ENCODE measurements at places on chromosomes 7 and 10.

GRCh38 chr7:98685541-98685940, 68.5 kb downstream of the NPTX2 start:
- DNase-seq = no peak

DNA sequence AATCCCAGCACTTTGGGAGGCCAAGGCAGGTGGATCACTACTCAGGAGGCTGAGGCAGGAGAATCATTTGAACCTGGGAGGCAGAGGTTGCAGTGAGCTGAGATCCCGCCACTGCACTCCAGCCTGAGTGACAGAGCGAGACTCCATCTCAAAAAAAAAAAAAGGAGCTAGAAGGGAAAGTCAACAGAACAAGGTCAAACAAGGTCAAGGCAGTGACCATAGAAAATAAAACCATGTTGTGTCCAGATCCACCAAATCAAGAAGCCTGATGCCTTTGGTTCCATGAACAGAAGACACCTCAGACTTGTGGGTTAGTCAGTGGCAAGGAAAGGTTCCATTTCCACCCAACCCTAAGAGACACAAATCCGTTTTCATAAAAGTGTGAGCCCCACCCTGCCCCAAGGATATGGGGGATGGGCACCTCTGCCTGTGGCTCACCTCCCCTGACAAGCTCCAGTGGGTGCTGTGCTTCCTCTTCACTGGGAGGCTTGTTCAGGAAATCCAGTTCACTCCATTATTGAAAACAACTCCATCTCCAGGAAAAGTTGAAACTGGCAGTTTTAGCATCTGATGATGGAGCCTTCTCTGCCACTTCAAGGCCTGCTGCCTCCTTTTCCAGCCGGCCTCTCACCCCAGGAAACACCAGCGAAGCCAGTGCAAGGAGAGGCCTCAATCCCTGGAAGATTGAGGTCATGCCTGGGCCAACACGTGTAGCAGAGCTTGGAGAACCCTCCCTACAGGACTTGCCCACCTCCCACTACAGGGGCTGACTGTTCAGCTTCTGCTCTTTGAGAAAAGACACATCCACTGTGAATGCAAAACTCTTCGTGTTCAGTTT, 152.9 kb downstream of the NRF1 start:
- no peak for DNase-seq

- no peak for DNase-seq
Observed at GRCh38 chr7:129774359-129774758, 162.8 kb downstream of the NRF1 start.

- no peak for DNase-seq
Observed at GRCh38 chr7:50246551-50246950, 58.0 kb upstream of the IKZF1 start.

- no peak for DNase-seq
Observed at GRCh38 chr7:88089561-88089960, 130.3 kb downstream of the SRI start.

GRCh38 chr7:1117321-1117928, 29.5 kb downstream of the GPER1 start:
- DNase-seq = no peak

DNA sequence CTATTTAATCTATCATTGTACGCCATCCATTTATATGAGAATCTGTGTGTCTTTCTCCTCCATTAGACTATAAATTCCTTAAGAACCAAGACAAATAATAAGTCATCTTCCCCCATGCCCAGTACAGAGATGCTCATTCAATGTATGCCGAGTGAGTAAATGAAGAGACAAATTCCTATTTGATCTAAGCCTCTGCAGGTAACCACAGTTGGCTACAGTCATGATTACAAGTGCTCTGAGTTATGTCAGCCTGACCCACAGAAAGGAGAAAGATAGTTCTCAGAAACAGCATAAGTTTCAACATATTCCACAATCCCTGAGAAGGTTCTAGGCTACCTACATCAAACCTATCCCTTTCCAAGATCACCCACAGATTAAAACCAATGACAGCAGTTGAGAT, 46.1 kb downstream of the MPP7 start:
- no peak for DNase-seq

GRCh38 chr7:4436936-4437335, 245.2 kb upstream of the FOXK1 start:
- DNase-seq = no peak

DNA sequence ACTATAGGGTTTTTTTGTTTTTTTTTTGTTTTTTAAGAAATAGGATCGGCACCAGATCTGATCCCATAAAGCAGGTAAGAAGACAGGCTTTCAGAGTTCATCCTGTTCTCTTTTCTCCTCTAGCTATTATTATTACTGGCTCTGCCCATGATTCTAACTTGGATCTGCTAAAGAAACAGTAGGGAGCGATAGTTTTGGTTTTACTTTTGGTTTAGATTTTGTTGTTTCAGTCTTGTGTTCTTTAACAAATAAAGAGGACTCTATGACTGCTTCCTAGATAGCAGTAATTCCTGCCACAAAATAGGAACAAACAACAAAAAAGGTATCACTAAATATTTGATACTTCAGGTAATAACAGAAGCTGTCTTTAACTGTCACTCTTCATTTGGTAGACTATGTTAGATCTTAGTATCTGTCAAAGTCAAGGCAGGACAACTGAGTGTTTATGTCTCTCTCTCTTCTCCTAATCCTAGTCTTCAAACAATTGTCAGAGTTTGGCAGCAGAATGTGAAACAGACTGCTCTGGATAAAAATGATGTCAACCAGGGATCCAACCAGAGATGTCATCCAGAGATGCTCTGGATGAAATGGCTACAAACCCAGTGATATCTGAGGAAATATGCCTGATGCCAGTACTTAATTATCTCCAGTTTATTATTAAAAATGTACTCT, 99.8 kb downstream of the KMT2C start:
- peak; percentile 18 for DNase-seq

- no peak for DNase-seq
Observed at GRCh38 chr7:90892213-90892612, 296.1 kb downstream of the CDK14 start.

DNA sequence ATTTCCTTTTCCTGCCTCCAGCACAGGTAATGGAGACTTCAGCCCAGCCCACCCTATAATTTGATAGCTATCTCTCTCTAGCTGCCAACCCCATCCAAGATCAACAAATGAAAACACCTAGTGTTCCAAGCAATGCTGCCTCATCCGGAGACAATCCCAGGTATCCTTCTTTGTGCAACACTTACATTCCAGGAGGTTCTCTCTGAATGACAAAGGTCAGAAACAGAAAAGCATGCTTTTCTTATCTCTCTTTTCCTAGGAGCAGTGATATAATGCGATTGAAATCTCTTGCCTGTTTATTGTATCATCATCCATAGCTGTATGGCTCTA, 699.3 kb downstream of the INHBA start:
- no peak for DNase-seq

- DNase-seq = no peak
Observed at GRCh38 chr7:36923943-36924436, 199.7 kb upstream of the AOAH start.

DNA sequence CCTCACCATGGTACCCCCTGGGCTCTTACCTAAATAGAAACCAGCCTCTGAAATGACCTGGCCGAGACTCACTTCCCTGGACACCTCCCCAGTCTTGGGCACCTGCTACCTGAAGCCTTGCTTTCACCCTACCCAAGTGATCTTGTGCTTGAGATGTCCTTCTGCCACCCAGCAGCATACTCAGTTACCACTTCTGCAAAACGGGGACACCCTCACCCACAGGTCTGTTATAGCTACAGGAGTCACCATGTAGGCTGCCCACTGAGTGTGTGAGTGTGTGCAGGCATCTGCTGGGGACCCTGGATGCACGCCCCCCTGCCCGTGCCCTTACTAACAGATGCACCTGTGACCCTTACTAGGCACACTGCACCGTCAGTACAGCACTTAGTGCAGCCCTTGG, 94.8 kb upstream of the PPIF start:
- no peak for DNase-seq

DNA sequence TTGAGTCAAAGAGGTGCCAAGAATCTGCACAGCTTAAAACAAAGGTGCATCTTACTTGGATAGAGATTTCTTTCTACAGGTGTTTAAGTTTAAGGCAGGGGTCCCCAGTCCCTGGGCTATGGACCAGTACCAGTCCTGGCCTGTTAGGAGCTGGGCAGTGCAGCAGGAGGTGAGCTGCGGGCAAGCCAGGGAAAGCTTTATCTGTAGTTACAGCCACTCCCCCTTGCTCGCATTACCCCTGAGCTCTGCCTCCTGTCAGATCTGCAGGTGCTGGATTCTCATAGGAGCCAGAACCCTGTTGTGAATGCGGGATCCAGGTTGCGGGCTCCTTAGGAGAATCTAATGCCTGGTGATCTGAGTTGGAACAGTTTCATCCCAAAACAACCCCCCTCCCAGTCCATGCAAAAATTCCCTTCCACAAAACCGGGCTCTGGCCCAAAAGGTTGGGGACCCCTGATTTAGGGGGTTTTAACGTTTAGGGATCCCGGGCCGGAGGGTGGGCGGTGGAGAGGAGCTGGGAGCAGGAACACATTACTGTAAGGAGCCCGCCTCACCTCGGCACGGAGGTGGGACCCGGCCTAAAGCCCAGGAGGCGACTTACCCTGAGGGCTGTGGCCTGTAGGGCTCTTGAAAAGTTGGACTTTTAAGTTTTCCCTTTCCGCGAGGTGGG, 60.2 kb downstream of the ZNF467 start:
- no peak for DNase-seq

GRCh38 chr7:139972029-139972428, 90.7 kb downstream of the PARP12 start:
- no peak for DNase-seq

- no peak for DNase-seq
Observed at GRCh38 chr7:19322002-19322401, 176.8 kb upstream of the FERD3L start.

DNA sequence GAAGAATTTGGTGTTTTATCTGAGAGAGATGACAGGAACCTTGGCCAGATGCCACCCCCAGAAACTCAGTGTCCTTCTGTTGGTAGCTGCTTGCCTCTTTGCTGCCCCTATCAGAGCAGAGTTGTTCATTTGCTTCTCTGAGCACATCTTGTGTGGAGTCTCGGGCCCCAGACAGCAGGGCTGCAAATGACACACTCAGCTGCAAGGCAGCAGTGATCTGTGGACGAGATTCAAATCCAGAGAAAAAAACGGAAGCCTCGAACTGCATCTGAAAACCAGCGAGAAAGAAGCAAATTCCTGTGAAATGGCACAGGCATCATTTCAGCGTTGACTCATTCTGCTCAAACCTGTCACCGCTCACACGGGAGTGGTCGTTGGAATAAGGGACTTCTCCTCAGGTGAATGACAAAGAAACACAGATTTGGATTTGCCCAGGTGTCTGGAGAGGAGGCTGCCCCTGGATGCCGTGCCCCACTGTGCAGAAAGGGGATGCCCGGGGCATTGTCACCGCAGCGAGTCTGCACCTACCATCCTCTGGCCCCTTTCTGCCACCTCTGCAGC, 144.7 kb downstream of the PFKFB3 start:
- DNase-seq = peak; percentile 74

DNA sequence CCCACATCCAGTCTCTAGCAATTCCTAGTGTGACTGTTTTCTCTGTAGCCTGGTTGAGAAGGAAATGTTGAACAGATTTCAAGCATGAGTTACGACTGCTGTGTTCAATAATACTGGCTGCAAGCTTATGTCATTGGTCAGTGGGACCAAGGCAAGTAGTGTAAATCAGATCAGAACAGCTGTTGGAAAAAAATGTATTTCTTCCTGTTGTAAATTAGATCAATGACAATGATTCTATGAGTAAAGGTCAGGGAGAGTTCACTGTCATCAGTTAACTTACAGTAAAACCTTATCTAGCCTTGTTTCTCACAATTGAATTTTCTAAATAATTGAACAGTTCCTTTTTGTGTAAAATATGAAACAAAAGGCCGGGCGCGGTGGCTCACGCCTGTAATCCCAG, 6.7 kb downstream of the OTUD1 start:
- no peak for DNase-seq

GRCh38 chr7:36967387-36967786, 243.1 kb upstream of the AOAH start:
- no peak for DNase-seq

DNA sequence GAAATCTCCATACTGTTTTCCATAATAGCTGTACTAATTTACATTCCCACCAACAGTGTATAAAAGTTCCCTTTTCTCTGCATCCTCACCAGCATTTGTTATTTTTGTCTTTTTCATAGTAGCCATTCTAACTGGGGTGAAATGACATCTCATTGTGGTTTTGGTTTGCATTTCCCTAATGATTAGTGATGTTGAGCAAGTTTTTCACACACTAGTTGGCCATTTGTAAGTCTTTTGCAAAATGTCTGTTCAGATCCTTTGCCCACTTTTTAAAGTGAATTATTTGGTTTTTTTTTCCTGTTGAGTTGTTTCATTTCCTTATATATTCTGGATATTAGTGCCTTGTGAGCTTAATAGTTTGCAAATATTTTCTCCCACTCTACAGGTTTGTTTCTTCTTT, 101.0 kb upstream of the NFE2L3 start:
- no peak for DNase-seq

GRCh38 chr10:49168831-49169500, 19.2 kb downstream of the TMEM273 start:
- no peak for DNase-seq

- no peak for DNase-seq
Observed at GRCh38 chr7:145817687-145818086, 298.9 kb upstream of the CNTNAP2 start.

DNA sequence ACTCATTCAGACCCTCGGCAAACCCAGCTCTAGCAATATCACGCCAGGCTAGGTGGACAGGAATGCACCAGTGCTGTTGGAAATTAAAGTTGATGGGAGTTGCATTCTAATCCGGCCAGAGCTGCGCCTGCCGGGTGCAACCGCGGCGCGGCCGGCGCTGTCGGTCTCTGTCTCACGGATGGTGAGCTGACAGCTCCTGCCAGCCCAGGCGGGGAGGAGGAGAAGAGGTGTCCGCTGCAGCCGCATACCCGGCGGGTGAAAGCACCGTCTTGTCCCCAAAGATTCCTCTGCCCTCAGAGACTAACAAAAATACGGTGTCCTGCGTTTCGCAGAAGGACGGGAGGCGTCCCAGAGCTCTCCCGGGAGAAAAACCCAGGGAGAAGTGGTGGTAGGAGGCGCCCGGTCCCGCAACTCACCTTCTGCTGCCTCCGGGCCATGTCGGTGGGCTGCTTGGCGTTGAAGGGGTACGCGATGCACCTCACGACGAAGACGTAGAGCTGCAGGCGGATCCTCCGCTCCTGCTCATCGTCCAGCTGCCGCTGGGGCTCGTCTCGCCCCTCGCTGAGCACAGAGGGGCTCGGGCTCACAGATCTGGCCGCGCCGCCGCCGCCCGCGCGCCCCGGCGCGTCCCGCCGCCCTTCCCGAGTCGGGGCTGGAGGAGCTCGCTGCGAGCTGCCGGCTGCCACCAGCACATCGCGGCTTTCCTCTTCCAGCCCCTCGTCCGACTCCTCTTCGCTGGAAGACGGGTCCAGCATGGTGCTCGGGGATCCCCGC, 490 bp downstream of the CADPS2 start:
- no peak for DNase-seq

DNA sequence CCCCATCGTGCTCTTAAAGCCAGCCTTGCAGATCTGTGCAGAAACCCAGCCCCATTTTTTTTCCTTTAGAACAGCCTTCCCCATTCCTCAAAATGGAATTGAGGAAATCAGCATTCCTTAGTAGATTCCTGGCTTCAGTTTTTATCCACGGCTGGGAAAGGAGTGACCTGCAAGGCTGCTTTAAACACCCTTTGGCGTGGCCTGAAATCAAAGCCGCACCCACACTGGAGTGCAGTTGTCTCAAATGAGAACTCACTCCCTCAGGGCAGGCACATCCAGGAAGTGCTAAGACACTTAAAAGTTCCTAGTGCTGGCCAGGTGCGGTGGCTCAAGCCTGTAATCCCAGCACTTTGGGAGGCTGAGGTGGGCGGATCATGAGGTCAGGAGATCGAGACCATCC, 34.8 kb downstream of the HTR5A start:
- DNase-seq = no peak

GRCh38 chr7:139679731-139680594, 97.8 kb downstream of the HIPK2 start:
- no peak for DNase-seq

All from activated CD4-positive, alpha-beta T cell treated with anti-CD3 and anti-CD28 coated beads, Interleukin-2, Interleukin-4, amounts not matched to agents 100 ng/mL and 50 ng/mL, durations not matched to agents 16 hours and 8 hours (primary cell).